ENCODE measurements at places on chromosomes 12 and 14.

- no peak for DNase-seq
Measured at GRCh38 chr12:96471368-96472050, 17.9 kb upstream of the CFAP54 start.

DNA sequence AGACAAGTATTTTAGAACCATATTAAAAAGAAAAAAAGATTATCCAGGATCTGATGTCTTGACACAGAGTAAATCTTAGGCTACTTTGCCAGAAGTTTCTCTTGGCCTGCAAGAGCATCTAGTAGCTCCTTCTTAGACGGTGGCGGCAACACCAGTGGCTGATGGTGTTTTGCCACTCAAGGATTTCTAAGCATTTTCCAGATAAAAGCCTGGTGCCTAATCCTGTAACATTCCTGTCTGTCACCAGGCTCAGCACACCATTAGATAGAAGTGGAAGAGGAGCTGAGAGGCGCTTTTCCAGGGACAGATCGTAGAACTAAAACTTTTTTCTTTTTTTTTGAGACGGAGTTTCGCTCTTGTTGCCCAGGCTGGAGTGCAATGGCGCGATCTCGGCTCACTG is 14.0 kb downstream of the WNT5B start:
- no peak for DNase-seq

GRCh38 chr14:59037086-59037485 is 151.4 kb upstream of the DAAM1 start:
- no peak for DNase-seq

- no peak for DNase-seq
Measured at GRCh38 chr12:104596898-104597843, 140.4 kb downstream of the CHST11 start.

DNA sequence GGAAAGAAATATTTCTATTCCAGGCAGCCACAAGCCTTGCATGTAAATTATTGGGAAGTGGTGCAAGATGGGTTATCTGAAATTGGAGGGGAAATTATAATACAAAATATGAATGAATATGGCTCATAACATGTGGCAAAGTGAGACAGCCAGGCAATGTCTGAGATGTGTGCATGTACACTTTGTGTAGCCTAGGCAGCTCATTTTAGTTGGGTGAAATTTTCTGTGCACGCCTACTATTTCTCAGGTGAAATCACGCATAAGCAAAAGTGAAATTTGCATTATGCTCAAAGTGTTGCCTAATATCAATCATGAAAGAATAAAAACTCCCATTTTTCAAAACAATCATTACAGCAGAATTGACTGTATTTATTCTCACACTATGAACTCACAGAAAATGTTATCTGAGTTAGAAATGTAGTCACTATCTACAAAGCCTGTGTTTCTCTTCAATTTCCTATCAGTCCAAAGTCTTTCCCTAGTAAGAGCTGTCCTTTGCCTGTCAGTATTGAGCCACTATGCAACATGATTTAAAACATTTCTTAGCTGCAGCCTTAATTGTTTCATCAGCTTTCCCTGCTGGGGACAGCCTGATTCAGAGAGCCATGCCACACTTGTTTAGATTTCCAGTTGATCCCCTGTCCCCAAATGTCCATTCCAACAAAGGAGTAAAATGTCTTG is 80.7 kb downstream of the EPS8 start:
- no peak for DNase-seq

GRCh38 chr12:51759695-51760094 is 88.8 kb downstream of the FIGNL2 start:
- no peak for DNase-seq

DNA sequence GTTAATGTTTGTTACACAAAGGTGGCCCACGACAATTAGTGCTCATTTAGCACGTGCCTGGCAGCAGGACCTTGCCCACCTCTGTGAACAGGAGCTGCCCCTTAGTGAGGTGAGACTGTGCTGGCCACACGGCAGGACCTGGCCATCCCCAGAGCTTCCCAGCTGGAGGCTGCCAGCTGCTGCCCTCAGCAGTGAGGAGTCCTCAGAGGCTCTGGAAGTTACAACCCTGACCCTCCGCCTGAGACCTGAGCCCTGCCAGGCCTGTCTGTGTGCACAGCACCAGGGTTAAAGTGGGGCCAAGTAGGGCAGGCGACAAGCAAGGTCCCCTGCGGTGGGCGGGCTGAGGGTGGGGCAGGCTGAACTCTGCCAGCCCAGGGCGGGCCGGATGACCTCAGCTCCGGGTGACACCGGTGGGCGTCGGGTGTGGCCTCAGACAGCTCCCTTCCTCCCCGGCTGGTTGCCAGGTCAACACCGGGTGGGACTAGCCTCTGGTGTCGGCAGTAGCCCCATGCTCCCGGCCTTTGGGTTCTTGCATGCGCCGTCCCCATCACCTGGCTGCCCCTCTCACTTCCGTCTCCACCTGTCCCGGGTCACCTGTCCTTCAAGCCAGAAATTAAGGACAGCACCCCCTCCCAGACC is 9.2 kb upstream of the LBHD2 start:
- peak; percentile 18 for DNase-seq

Measured in HTR-8/SVneo (cell line).